GOT3 (cell line): ENCODE measurements at places on chromosomes 13 and 19.
A peak's percentile ranks its signal among the peaks of the same experiment; 100 is the strongest.

- DNase-seq = no peak
Observed at GRCh38 chr13:69487576-69487975, 620.0 kb upstream of the ATXN8OS start.

- no peak for DNase-seq
Observed at GRCh38 chr13:113959198-113959597, 14.7 kb downstream of the C13orf46 start.

DNA sequence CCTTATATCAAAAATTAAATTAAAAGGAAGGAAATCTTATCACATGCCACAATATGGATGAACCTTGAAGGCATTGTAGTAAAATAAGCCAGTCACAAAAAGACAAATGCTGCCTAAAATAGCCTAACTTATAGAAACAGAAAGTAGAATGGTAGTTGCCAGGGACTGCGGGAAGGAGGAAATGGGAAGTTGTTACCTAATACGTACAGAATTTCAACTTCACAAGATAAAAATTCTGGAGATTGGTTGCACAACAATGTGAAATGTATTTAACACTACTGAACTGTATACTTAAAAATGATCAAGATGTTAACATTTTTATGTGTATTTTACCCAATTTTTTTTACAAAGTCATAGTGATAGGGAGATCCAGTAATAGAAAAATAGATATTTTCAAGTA lies 10.2 kb upstream of the N4BP2L2 start:
- DNase-seq = no peak

- DNase-seq = no peak
Observed at GRCh38 chr13:49400755-49401659, 42.9 kb downstream of the CAB39L start.

- DNase-seq = no peak
Observed at GRCh38 chr13:41599619-41600018, 142.3 kb downstream of the RGCC start.

DNA sequence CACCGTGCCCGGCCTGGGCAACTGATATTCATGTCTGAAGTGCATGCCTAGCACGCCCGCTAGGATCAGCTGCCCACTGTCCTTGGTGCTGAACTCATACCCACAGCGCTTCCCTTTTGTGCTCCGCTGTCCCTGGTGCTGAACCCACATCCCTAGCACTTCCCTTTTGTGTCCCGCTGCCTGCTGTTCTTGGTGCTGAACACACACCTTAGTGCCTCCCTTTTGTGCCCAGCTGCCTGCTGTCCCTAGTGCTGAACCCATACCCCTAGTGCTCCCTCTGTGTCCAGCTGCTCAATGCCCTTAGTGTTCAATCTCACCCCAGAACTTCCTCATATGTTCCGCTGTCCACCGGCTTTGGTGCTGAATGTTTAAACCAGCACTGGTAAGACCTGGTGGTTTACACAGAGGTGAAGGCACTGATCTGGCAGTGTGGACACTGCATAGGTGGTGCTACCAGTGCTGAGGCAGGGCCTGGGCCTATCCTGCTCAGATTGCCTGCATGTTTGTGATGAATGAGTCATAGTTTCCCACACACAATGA lies 26.3 kb upstream of the SIGLEC11 start:
- DNase-seq = peak; percentile 63

DNA sequence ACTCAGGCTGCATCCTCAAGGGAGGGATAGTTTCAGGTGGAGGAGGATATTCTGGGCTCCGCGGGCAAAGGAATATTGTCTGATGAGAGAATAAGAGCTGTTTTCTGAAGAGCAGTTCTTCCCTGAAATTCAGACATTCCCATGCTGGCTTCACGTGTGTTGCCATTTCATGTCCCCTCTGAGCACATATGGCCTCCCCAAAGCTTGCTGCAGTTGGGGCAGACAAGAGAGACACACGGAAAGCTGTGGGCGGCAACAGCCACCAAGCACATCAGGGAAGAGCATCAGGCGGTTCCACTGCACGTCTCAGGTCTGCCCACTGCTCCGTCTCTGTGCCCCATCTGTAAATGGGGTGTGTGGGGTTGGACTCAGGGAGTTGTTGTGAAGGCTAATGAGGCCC lies 247.5 kb upstream of the TSHZ3 start:
- DNase-seq = no peak

DNA sequence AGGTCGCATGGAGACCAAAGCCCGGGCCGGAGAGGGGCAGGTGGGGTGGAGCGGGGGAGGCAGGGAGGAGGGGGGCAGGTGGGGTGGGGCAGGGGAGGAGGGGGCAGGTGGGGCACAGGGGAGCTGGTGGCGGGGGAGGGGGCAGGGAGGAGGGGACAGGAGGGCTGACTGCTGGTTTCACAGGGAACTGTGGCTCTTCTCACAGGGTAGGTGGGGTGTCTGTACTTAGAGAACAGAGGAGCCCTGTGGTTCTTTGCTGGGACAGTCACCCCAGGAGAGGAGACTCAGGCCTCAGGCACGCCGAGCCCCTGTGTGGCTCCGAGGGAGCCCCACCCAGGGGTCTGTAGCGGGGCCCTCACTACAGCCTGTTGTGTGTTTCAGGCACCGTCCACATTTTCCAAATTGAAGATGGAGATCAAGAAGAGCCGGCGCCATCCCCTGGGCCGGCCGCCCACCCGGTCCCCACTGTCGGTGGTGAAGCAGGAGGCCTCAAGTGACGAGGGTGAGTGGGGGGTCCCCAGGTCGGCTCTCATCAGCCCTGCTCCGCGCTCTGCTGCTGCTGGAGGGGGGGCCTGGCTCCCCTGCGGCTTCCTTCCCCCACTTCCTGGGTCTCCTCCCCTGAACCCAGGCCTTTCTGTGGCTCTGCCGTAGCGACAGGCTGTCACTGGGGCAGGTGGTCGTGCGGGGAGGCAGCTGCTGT lies 162.7 kb downstream of the KDM4B start:
- DNase-seq = no peak
